Choroid plexus epithelial cell (primary cell): ENCODE measurements at places on chromosomes 6 and 20.

DNA sequence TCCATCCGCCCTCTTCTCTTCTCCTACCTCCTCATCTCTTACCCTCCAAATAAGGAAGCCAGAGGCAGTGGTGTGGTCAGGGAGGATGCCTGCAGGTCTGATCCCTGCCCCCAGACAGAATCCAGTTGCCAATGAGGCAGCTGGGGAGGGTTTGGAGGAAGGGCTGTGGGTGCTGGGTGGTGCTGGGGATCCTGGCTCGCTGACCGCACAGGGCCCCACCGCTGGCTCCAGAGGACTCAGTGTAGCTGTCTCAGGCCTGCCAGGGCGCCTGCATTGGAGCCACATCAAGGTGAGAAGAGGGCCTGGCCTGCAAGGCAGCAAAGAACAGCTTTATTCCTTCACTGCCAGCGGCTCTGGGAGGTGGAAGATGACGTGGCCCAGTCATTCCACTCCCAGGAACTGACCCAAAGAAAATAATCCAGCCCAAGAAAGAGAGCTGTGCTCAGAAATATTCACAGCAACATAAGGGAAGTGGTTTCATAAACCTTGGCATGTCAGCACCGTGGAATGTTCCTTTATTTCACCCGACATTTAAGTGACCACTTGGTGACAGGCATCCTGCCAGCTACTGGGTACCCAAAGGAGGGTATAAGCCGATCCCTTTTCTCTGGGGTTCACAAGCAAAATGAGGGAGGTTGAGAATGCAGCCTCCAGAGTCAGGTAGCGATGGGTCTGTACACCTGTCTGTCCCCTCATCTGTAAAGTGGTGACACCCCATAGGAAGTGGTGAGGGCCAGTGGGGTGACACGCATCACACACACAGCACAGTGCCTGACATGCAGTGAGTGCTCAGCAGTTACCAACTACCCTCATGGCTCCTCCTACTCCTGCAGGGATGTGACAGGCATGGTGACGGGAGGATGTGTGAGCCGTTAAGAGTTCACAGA is 125.1 kb downstream of the SNX5 start:
- DNase-seq, result peak; percentile 96

GRCh38 chr20:25187635-25188034 is 7.9 kb upstream of the ENTPD6 start:
- DNase-seq, result no peak

GRCh38 chr6:121309768-121310469 is 24.4 kb downstream of the TBC1D32 start:
- DNase-seq, result peak; percentile 88

GRCh38 chr20:33064572-33065287 is 11.0 kb downstream of the BPIFB3 start:
- no peak for DNase-seq

GRCh38 chr20:53276143-53276542 is 304.0 kb downstream of the TSHZ2 start:
- DNase-seq, result no peak

DNA sequence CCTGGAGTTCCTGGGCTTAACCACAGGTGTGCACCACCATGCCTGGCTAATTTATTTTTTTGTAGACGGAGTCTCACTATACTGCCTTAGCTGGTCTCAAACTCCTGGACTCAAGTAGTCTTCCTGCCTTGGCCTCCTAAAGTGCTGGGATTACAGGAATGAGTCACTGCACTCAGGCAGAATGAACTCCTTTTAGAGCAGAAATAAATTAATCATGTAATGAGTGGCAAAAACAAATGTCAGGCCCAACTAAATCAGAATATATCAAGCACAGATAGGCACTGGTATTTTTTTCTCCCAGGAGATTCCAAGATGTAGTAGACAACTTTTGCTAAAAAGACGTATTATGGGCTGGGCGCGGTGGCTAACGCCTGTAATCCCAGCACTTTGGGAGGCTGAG is 2.6 kb downstream of the RPS10 start:
- DNase-seq, result no peak

GRCh38 chr6:134056046-134056445 is 3.6 kb upstream of the SLC2A12 start:
- DNase-seq, result no peak

GRCh38 chr6:125959041-125959440 is 2.5 kb downstream of the HINT3 start:
- no peak for DNase-seq

DNA sequence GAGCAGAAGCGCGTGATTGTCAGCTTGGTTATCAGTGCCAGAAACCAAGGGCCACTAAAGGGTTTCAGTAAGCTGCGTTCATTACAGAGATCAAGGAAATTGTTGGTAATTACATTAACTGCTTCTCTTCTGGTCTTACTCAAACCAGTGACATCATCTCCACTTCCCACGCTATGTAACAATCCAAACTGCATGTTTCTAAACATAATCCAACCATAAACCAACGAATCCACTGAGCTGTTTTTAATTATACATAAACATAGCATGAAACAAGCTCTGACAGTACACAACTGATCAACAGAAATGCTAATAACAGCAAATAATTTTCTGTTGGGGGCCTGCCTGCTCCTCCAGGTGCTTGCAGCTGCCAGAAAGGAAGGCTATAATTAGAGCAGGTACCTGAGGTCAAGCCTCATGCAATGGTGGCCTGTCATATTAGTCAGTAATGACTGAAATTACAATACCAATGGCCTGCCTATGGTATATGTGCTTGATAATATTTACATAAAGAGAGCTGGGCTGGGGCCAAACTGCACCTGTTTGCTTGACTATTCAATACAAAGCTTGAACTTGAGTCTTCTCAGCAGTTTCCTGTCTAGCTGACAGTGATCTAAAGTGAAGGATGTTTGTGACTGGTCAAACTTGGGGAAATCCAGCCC is 40.1 kb downstream of the ILRUN start:
- DNase-seq, result peak; percentile 59

DNA sequence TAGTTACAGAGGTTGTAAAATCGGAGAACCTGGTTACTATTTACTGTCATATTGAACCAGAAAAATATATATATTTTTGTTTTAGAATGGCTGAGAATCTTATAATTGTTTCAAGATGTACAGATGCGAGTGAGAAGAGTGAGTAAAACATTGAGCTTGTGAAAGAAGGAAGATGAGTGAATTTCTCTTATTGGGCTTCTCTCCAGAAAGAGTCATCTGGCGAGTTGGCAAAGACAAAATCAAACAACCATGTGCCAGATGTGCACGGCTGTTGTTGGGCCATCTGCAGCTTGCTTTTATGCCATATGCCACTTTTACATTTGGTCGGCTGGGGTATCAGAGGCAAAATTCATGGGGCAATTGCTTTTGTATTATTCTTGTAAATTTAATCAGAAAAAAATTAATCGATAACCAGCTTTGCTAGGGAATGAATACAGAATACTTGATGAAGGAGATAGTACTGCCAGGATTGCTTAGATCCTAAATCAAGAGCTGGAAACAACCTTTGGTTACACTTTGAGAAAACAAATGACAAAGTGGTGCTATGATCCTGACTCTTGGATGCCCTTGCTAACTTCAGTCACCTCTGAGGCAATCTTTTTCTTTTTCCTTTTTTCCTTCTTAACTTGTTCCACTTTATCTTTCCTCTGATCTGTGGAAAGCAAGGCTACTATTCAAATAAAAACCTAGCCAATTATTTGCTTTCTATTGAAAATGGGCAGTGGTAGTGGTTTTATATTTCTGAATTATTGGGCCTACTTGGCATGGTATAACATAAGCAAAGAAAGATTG is 97.1 kb upstream of the GRIK2 start:
- DNase-seq, result peak; percentile 8

GRCh38 chr20:63423751-63424150 is 48.7 kb downstream of the KCNQ2 start:
- DNase-seq, result no peak

DNA sequence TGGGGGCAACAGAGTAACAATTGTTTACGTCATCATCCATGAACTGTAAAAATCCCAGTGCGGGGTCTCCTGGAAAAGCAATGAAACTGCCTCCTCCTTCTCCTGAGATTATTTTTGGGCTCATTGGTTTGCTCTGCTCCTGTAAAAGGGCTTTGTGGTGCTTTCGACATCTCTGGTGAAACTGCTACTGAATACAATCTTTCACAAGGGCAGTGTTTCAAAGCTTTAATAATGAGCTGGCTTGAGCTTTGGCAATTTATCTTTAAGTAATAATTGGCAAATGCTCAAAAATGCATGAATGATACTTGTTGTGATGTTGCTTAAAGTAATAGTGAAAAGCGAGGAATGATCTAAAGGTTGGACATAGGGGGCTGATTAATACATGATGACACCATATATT is 43.5 kb upstream of the ENPP1 start:
- DNase-seq, result peak; percentile 41

DNA sequence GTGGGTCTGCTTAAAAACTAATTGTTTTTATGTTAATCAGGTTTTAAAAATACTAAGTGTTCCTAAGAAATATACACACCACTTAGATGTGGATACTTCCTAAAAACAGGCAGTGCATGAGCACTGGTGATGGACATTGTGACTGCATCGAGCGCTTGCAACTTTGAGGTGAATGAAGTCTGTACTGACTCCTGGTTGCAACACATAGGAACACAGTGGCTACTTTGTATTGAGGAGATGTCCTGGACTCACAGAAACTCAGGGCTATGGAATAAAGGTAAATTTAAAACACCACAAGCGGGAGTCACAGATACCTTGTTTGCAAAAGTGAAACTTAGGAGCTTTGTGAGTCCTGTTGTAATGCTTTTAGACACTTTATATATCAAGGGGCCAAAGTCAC is 55.6 kb upstream of the POLR1H start:
- no peak for DNase-seq

DNA sequence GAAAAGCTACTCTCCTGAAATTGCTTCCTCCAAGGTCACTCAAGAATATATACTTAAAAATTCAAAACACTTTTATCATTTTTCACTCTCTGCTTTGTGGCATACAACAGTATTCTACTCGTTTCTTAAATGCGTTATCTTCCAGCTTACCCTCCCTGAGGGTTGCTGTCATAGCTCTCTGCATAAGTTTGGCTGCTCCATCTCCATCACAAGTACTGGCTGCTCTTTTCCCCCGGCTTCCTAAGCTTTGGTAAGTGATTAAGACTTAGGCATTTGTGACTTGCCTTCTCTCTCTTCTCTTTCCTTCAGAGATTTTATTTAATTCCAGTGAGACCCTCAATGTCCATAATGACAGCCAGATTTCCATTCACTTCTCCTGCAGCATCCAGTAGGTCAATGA is 128.3 kb downstream of the NKAIN2 start:
- no peak for DNase-seq

DNA sequence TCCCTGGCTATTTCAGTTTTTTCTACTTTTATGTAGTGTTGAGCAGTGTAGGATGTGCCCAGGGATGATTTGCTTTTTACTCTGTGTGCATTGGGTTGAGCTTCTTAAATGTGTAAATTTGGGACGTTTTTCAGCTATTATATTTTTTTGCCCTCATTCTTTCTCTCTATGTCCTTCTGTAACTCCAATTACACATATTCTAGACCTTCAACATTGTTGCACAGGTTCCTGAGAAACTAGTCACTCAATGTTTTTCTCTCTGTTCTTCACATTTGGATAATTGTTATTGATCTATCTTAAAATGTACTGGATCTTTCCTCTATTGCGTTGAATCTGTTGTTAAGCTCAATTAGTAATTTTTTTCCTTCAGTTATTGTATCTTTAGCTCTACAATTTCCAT is 162.7 kb upstream of the TCF21 start:
- no peak for DNase-seq

DNA sequence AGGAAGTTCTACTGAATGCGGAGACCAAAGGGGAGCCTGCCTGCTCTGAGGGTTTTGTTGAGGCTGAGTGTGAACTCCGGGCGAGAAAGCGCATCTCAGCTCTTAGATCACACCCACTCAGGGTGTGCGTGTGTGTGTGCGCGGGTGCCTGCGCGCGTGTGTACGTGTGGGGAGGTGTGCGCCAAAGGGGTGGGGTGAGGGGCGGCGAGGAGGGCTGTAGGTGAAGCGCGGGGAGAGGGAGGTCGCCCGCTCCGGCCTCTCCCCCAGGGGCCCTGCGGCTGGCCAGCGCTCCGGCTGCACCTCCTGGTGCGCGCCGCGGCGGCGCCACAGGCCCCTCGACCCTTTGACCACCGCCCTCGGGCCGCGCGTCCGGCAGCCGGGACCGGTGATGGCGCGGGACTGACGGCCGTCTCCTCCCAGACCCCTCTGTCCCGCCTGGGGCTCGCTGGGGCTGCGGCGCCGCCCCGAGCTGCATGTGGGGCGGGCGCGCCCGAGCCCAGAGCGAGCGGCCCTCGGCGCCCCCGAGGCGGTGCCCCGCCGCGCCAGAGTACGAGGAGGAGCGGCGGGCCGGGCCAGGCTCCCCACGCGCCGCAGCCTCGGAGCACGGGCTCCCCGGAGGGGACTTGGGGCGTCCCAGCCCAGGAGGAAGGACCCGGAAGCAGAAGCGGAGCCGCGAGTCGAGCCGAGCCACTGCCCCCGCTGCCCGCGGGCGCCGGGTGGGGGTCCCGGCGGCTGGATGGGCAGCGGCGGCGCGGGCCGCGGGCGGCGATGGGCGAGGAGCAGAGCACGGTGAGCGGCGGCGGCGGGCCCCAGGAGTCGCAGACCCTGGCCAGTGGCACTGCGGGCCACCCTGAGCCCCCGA is at the start of gene RNF217:
Gene RNF217 (plus strand): TSS at position 661 of the 862 bp plus-strand sequence. CDS start 108 bp downstream, at position 769.
- peak; percentile 79 for DNase-seq

DNA sequence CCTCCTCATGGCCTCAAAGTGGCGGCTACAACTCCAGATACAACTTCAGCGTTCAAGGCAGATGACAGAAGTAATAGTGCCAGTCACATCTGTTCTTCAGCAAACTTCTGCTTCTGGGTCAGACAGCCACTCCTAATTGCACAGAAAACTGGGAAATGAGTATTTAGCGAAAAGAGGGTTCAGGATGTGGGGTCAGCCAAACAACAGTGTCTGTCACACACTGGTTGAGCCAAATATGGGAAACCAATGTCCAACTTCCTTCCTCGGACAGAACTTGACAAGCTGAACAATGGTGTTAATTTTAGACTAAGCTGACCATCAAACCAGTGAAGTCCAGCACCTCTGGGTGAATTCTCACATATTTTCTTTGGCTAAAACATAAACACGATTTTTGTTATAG is 22.1 kb downstream of the NUDT3 start:
- no peak for DNase-seq

- DNase-seq, result no peak
Measured at GRCh38 chr6:137651591-137652335, 157.6 kb upstream of the OLIG3 start.

DNA sequence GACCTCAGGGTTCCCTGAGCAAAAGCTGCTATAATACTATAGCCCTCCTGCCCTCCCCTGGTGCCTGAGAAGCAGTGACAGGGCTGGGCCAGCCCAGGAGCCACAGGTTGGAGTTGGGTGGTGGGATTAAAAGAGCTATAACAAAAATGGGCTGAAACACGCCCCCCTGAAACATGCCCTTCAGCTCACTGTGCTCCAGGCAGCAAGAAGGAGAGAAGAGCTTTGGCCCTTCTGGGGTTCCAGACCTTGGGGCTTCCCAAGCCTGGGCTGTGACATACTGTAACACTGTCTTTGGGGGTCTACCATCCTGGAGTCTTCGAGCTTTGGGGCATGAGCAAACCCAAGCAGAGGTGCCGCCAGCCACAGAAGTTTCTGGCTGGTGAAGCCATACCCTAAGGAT is 129.2 kb downstream of the HTR1B start:
- DNase-seq, result no peak
